ENCODE measurements at places on chromosomes 7 and 10.

GRCh38 chr7:49937608-49938007 is 155.4 kb downstream of the ZPBP start:
- no peak for DNase-seq

GRCh38 chr7:136023134-136023869 is 46.1 kb upstream of the MTPN start:
- no peak for DNase-seq

- DNase-seq = no peak
Observed at GRCh38 chr7:41475801-41476459, 227.0 kb downstream of the INHBA start.

GRCh38 chr10:107159871-107160270 is 4.6 kb downstream of the SORCS1 start:
- no peak for DNase-seq

- no peak for DNase-seq
Observed at GRCh38 chr10:115091161-115091560, 2.0 kb upstream of the ATRNL1 start.

- DNase-seq = no peak
Observed at GRCh38 chr7:19752020-19752419, 21.4 kb downstream of the TMEM196 start.

DNA sequence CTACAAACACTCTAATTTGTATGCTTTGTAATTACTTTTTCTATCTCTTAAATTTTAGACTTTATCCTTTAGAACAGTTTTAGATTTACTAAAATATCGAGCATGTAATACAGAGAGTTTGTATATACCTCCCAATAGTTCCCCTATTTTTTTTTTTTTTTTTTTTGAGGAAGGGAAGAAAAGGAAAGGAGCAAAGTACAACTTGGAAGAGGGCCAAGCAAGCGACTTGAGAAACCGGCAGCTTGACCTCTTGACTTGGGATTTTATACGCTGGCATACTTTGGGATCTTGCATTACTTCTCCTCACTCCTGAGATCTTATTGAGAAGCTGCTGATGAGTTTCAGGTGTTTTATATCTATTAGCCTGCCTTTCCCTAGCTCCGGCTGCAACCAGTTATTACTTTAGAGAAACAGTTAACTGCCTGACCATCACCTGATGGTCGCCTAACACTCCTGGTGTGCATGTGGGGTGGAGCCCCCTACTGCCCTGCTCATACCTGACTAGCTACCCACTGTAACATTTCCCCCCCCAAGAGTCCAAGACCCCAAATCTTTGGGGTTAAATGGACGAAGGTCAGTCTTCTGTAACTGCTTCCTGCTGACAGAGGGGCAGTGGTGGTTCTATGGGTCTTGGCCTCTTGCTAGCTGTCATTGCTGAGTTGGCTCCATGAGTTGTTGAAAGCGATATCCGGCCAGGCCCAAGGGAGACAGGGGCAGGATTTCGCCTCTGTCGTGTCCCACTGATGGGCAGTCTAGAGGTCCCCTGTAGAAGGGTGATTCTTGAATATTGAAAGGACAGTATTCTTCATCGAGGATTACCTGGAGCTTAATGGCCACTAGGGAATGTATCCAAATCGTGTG is 28.5 kb downstream of the MKLN1 start:
- DNase-seq = no peak

DNA sequence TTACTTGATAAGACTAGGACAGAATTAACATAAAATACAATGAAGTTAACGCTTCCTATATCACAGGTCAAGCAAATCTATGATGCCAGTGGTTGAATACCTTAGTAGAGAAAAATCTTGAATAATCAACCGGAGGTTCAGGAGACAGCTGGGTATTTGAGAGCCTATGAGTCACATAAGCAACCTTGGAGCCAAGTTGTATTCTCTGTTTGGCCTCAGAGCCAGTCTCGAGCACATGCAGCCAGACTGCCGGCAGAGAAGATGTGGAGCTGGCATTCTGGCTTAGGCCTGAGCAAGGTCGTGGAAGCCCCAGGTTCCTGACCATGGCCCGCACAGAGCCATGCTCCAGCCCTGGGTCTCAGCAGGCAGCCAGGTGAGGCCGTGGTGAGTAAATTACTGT is 90.3 kb downstream of the FAM204A start:
- DNase-seq = no peak

DNA sequence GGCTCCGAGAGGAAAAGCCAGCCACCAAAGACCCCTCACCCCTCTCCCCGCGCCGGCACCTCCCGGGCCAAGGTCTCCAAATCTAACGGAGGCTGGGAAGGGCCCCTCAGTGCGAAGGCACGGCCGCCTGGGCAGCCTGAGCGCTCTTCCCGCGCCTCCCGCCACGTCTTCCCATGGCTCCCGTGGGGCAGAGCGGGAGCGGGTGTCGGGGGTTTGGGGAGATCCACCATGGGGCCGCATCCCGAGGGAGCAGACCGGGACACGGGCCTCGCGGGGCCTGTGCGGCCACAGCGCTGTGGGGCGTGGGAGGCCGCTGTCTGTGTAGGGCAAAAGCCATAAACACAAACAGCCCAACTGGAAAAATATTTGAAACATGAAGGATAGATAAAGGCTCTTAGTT is 22.4 kb downstream of the GPER1 start:
- no peak for DNase-seq

DNA sequence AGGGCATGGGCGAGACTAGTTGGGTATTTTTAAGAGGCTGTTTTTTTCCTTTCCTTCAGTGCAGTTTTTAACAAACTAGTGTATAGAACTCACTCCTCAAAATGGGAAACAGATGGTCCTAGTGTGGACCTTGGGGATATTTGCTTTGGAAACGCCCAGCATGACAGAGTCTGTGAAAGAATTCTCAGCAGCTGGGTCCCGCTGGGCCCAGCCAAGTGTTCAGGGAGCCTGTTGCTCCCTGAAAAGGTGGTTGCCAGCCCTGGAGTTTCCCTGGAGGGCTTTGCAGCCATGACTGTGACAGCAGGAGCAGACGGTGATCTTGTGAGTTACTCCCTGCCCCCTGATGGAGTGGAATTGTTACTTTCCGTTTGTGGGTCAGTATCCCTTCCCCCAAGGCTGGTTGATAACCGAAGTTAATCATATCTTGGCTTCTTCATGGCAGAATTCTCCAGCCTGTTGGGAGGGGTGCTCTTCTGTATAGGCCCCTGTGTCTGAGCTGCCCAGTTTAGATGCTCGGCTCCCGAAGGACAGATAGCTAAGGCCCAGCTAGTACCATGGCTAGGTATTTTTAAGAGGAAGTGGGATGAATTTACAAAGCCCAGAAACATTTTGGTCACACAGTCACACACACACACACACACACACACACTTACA is 278.6 kb upstream of the HABP2 start:
- no peak for DNase-seq

GRCh38 chr7:71482284-71482683 is 350.3 kb downstream of the GALNT17 start:
- DNase-seq = no peak

- peak; percentile 24 for DNase-seq
Observed at GRCh38 chr7:158473221-158473620, 114.4 kb downstream of the PTPRN2 start.

DNA sequence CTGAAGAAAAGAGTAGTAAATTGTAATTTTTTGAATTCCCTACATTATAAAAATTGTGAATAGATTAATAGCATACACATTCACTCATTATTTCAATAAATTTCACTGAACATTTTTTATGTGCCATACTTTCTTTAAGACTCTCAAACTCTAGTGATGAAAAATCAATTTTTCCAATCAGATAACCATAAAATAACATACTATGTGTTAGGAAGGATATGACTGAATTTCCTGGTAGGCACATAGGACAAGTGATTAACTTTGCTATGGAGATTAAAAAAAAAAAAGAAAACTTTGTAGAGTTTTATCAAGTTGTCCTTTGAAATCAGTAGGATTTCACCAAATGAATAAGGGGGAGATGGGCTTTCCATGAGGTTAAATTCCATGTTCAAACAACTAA is 1597.3 kb upstream of the LRRTM3 start:
- no peak for DNase-seq

- DNase-seq = no peak
Observed at GRCh38 chr10:80410578-80411145, 2.3 kb downstream of the PRXL2A start.

GRCh38 chr10:12418000-12418399 is 68.7 kb downstream of the CAMK1D start:
- DNase-seq = no peak

DNA sequence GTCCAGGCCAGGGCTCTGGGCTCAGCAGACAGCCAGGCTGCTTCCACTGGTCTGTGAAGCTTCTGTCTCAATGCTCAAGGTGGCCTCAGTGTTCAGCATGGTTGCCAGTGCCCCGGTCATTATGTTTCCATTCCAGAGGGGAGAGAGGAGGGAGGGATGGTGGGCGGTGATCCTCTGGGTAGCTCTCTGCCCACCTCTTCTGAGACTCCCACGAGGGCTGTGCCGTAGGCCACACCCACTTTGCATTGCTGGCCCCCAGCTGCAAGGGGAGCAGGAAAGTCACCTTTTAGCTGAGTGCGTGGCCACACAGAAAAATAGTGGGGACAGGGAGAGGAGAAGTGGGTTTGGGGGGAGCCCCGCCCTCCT is 42.5 kb downstream of the FOXK1 start:
- no peak for DNase-seq

DNA sequence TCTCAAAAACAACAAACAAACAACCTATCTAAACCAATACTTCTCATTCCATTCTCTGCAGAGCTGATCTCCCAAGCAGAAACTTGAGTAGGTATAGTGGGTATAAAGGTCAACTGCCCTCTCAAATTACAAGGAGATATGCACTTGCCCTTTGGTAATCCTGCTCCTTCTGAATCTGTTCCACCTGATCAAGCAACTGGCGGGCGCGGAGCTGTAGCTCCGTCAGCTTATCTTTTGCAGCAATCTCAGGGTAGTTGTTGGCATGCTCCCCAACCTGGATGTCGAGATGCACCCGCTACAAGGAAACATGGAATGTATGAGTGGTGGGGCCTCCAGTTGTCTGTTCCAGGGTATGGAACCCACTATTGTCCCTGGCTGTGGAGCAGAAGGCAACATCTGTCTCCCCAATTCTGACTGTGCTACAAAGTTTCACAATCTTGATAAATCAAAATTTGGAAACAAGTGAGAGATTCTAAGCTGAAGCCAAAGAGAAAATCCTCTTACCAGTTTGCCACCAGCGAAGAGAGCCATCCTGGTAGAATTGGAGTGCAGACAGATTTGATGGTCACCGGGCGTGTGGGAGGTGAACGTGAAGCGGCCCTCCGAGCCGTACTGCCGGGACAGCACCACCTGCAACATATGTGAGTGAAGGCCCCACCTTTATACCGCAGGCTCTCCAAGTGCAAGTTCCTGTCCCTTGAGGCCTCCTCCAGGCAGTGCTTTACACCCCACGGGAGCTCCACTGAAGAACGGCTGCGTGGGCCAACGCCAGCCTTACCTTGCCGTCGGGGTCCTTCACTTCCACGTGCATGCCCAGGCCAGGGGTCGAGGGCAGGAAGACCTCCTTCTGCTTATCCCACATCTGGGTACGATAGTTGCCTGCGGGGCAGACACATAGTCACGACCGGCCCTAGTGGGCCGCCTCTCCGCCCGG is 819 bp downstream of the TMED4 start:
- DNase-seq = peak; percentile 81

DNA sequence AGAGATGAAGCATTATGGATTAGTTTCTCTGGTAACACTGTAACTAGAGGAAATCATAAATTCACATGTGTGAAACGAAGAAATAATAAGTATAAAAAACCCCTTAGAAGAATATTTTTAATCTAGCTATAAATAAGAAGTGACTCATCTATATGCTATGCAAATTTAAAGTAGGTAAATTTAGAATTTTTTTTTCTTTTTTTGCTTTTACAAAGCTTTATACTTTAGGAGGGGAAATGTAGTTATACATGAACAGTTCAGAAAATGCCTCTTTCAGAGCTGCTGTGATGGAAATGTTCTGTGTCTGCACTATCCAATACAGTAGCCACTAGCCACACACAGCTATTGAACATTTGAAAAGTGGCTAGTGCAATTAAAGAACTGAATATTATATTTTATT is 87.3 kb downstream of the REEP3 start:
- no peak for DNase-seq

DNA sequence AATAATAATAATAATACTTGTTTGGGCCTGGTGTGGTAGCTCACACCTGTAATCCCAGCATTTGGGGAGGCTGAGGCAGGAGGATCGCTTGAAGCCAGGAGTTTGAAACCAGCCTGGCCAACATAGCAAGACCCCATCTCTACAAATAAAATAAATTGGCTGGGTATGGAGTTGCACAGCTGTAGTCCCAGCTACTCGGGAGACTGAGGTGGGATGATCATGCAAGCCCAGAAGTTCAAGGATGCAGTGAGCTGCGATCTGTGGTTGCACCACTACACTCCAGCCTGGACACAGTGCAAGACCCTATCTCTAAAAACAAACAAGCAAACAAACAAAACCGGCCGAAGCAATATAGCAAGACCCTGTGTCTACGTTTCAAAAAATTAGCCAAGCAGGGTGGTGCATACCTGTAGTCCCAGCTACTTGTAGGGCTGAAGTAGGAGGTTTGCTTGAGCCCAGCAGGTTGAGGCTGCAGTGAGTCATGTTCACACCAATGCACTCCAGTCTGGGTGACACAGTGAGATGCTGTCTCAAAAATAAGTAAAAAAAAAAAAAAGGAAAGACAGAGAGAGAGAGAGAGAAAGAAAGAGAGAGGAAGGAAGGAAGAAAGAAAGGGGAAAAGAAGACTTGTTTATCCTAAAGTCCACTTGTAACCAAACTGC is 85.6 kb upstream of the KDM7A start:
- DNase-seq = peak; percentile 57

GRCh38 chr10:115829521-115830205 is 443.3 kb downstream of the GFRA1 start:
- DNase-seq = no peak

DNA sequence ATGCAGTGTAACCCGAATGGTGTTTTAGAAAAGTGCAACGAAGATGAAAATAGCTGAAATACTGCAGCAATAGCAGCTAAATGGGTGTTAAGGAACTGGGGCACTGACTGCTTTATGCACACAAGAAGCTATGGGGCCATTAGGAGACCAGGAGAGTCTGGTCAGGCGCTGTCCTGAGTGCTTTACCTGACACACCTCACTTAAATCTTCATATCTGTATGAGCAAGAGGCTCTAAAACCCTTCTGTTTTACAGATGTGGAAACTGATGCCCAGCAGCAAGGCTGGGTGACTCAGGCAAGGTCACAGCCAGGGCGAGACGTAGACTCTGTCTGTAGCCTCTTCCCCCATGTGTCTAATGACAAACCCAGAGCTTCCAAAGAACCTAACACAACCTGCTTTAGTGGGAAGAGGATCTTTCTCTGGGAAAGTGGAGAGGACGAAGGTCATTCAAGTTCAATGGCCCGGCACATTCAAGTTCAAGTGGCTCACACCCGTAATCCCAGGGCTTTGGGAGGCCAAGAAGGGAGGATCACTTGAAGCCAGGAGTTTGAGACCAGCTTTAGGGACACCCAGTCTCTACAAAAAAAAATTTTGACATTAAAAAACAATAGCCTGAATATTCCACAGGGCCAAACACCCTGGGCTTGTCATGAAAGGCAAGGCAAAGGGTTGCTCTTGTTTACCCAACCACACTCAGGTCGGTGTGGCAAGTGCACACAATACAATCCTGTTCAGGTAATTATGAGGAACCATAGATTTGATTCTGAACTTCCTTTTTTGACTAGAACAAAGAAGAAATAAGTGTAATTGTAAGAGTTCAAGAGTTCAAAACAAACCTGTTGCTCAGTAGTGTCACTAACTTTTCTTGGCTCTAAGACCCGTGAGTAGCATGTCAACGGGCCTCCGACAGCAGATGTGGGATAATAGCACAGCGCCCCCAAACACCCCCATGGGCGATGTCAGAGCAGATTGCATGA is 53.7 kb upstream of the KLF6 start:
- DNase-seq = no peak

- no peak for DNase-seq
Observed at GRCh38 chr10:129935867-129936152, 28.3 kb downstream of the EBF3 start.

- DNase-seq = no peak
Observed at GRCh38 chr7:40836218-40836617, 701.4 kb downstream of the SUGCT start.

Data from activated effector memory CD4-positive, alpha-beta T cell treated with anti-CD3 and anti-CD28 coated beads, Interleukin-2, amount 50 U/mL, for 16 hours (primary cell).